ENCODE measurements at places on chromosomes 6 and 20.

DNA sequence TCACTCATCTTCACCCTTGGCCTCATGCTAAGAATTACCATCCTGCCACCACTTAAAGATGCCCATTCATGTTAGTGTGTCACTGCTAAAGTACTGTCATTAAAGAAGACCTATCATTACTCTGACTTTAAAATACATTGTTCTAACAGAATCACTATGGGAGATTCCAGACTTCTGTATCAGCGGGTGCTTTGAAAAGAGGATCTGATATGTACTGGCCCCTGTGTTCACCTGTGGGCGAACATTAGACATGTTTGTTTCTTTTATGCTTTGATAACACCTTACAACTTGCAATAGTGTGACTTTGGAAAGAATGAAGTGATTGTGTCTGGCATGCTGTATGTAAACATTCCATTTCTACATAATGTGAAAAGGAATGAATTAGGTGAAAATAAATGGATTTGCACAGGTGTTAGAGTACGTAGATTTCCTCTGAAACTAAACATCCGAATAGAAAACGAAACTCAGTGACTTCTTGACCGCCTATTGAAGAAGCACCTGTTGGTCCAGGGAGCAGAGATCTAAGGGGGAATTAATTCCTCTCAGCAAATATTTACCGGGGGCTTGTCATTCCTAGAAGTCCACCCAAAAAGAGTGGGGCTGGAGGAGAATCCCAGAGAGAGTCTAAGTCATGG is 132.3 kb downstream of the CARMIL1 start:
- no peak for DNase-seq

DNA sequence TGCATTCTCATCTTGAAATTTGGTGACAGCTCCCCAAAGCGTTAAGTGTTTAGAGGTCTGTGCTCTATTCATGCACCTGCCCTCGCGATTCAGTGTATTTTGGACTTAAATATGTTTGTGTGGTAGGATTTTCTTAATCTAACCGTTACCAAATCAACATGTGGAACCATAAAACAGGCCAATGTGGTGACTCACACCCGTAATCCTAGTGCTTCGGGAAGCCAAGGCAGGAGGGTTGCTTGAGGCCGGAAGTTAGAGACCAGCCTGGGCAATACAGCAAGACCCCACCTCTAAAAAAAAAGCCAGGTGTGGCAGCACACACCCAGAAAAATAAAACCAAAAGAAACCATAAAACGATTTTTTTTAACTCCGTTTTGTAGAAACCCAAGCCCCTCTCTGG is 31.5 kb downstream of the PYGB start:
- no peak for DNase-seq

- no peak for DNase-seq
These were observed 113.9 kb upstream of the PROKR2 start for GRCh38 chr20:5430670-5431069.

- no peak for DNase-seq
These were observed 177.7 kb upstream of the MCHR2 start for GRCh38 chr6:100171533-100172321.

- no peak for DNase-seq
These were observed 72.2 kb downstream of the SGK1 start for GRCh38 chr6:134245706-134246105.

DNA sequence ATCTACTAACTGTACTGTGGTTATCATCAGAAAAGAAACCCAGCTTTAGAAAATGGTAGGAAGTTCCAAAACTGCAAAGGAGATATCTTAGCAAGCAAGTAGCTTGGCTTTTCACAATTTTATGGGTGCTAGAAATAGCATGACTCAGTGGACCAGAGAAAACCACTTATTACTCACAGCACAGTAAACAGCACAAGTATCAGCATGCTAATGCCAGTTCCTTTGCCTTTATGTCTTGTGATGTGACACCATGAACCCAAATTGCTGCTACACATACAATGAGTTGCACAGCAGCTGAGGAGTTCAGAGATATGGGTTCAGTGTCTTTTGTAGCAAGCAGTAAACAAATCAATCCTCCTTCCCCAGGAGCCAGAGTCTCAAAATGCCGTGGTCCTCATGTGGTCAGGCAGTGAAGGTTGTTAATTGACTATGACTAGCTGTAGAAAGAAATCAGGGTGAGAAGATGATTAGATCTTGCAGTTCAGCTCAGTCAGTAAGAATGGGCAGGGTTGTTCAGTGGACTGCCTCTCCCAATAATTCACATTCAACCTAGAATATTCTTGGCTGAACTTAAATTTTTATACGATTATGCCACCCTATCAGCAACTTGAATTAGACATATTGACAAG is 73.3 kb downstream of the OPRM1 start:
- no peak for DNase-seq

DNA sequence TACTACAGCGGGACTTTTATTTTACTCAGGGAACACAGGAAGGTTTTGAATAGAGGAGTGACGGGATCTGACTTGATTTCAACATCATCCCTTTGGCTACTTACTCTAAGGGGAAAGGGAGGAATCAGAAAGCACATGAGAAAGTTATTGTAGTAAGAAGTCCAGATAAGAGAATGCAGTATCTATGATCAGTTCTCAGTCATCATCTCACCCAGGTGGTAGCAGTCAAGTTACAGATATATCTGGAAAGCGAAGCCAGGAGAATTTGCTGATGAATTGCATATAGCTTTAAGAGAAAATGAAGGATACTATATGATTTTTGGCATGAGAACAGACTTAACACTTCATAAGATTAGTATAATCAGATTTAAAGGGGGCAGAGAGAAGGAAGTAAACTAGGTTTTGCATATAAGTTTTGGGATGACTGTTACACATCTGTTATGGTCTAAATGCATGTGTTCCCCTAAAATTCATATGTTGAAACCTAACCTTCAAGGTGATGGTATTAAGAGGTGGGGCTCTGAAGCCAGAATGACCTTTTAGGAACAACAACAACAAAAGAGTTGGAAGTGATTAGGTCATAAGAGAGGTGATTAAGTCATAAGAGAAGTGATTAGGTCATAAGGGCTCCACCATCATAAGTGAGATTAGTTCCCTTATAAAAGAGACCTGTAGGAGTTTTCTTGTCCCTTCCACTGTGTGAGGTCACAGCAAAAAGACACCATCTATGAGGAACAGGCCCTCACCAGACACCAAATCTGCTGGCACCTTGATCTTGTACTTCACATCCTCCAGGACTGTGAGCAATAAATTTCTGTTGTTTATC is 6.7 kb downstream of the RAD21L1 start:
- no peak for DNase-seq

- no peak for DNase-seq
These were observed 122.2 kb upstream of the TNFAIP3 start for GRCh38 chr6:137744877-137745276.

GRCh38 chr20:5122873-5123260 is 3.1 kb upstream of the PCNA start:
- DNase-seq = no peak

GRCh38 chr6:36128073-36128472 is 2.2 kb upstream of the MAPK13 start:
- no peak for DNase-seq

GRCh38 chr6:129844118-129844891 is 16.8 kb downstream of the TMEM244 start:
- no peak for DNase-seq

GRCh38 chr6:144195671-144196270 is 45.5 kb downstream of the STX11 start:
- DNase-seq = no peak

DNA sequence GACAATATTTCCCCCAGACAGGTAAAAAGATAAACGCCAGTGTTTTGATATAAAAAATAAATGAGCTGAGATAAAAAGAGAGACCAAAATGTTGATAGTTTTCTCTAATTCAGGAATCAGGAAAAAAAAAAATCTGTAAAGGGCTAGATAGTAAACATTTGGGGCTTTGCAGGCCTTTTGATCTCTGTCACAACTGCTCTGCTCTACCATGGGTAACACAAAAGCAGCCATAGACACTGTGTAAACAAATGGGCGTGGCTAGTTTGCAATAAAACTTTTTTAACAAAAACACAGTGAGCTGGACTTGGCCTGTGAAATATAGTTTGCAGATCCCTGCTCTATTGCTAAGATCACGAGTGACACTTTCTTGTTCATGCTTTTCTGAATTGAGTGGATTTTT is 219.1 kb upstream of the STXBP5 start:
- no peak for DNase-seq

DNA sequence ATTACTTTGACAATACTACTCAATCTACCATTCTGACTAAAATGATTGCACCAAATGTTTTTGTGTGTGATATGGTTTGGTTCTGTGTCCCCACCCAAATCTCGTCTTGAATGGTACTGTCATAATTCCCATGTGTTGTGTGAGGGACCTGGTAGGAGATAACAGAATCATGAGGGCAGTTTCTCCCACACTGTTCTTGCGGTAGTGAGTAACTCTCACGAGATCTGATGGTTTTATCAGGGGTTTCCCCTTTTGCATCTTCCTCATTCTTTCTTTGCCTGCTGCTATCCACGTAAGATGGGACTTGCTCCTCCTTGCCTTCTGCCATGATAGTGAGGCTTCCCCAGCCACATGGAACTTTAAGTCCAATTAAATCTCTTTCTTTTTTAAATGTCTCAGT is 20.8 kb downstream of the SYCP2 start:
- no peak for DNase-seq

GRCh38 chr20:57622579-57623381 is 2.6 kb upstream of the ZBP1 start:
- DNase-seq = peak; percentile 75
